Upper lobe of right lung (tissue), 1 donor: ENCODE measurements at places on chromosomes 1 and 21. TPM values are rescaled to one million over a fixed set of nuclear protein-coding genes. Genes with fewer than 3 reads are reported as not detected.

DNA sequence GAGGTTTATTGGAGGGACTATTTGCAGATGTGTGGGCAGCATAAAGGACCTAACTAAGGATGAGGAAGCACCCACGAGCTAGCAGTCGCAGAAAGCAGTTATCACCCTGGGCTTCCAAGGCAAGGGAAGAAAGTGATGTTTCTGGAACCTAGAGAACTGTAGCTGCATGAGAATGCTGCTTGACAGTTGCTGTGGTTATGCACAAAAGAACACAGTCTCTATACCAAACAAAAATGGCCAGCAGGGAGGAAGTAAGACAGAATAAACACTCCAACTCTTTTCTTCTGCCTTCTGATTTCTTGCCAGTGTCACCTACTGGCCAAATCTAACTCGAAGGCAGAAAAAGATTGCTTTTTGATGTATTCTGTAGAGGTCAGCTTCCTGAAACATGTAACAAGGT is 190.2 kb downstream of the RASAL2 start:
- DNase-seq, result no peak

DNA sequence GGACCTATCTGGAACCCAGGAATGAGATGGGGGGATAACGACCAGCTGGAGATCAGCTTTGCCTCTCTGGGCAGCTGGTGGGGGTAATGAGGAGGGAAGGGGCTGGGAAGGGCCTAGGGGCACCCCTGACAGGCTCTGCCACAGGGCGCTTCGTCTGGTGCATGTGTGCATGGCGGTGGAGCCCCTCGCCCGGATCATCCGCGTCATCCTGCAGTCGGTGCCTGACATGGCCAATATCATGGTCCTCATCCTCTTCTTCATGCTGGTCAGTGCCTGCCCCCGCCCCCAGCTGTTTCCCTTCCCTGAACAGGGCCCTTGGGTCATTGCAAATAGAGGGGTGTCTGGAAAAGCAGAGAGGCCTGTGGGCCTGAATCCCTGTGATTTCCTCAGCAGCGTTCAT is 7.4 kb downstream of the CATSPER4 start:
- DNase-seq, result no peak

GRCh38 chr1:218348628-218349071 is 3.5 kb downstream of the TGFB2 start:
- no peak for DNase-seq

- DNase-seq, result no peak
Measured at GRCh38 chr1:7888248-7889081, 35.6 kb upstream of the UTS2 start.

DNA sequence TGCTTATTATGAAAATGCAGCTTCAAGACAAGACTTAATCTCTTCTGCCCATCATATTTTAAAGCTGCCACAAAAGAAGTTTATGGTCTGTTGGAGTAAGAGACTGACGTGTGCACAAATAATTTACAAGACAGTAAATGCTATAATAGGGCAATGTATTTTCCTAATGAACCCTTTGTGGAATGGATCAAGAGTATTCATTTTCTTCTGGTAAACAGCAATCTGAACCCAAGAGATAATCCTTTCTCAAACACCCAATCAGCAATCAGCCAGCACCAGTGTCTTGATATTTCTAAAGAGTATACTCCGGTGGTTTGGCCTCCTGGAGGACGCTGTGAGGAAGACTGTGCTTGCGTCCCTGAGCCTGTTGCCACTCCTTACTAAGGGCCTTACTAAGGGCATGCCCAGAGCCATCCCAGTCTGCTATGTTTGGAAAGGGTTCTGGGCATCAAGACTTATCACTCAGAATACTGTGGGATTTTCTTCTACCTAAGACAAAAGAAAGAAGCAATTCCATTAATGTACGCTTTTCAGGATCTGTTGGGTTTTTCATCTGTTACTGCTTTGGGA is 48.8 kb upstream of the LRRC8D start:
- DNase-seq, result no peak

GRCh38 chr1:40692429-40692895 is 958 bp downstream of the NFYC start:
- no peak for DNase-seq

DNA sequence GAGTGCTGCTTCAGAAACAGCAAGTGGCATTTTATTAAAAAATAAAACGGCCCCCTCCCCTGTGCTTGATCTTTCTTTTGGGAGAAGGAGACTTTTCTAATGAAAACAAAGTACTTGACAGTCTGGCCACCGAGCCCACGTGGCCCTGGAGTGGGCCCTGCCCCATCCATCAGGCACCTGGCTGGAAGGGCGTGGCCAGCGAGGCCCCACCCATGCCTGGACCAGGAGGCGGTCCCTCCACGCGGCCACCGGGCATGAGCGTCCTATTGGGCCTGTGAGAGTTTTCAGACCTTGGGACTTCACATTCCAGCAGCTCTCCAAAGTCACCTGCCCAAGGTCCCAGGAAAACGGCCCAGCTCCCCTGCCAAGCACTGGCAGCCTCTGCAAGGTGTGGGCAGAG is 144.7 kb downstream of the CASZ1 start:
- DNase-seq, result peak; percentile 93

GRCh38 chr1:3857791-3858129 is 484 bp downstream of the DFFB start:
- DNase-seq, result no peak

- DNase-seq, result no peak
Measured at GRCh38 chr1:71656902-71657301, 576.1 kb upstream of the ZRANB2 start.

GRCh38 chr1:3940081-3940753 is 40.1 kb upstream of the C1orf174 start:
- DNase-seq, result no peak

PLD5 gene
- total RNA-seq, result 0.87 TPM

FMO1 gene
- 1.3 TPM for total RNA-seq
